Tibial nerve (tissue), 4 donors: ENCODE measurements at places on chromosomes 1 and 21. TPM values are rescaled to one million over a fixed set of nuclear protein-coding genes. Genes with fewer than 3 reads are reported as not detected.

TSPEAR gene
- total RNA-seq, result not detected

DNA sequence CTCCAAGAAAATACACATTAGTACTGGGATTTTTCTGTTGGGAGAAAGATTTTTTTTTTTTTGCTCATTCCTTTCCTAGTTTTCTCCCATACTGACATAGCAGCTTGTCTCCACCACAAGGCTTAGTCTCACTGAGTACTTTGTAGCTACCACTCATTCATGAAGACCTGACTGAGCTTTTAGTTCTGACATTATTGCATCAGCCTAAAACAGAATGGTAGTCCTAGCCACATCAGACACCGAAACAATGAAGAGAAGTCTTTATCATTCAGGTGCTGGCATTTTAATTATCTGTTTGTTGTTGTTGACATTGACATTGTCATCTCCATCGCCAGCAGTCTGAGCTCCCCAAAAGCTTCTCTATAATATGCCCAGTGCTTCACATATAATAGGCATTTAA lies 21.1 kb upstream of the C1orf21 start:
- DNase-seq, result no peak
- H3K36me3 ChIP-seq, result no peaks in the 10 kb centered on the region
- H3K4me3 ChIP-seq, result no peak overlapping the region
- H3K27me3 ChIP-seq, result no peaks in the 10 kb centered on the region

PIK3R3 gene
- total RNA-seq, result 13.2 TPM

KRTAP23-1 gene
- total RNA-seq, result not detected
